Activated naive CD4-positive, alpha-beta T cell treated with anti-CD3 and anti-CD28 coated beads for 36 hours (primary cell): ENCODE measurements at places on chromosomes 3 and 15. TPM values are rescaled to one million over a fixed set of nuclear protein-coding genes. Genes with fewer than 3 reads are reported as not detected.

THAP10 gene
- total RNA-seq, result not detected

PCYT1A gene
- total RNA-seq, result 27.4 TPM

DNA sequence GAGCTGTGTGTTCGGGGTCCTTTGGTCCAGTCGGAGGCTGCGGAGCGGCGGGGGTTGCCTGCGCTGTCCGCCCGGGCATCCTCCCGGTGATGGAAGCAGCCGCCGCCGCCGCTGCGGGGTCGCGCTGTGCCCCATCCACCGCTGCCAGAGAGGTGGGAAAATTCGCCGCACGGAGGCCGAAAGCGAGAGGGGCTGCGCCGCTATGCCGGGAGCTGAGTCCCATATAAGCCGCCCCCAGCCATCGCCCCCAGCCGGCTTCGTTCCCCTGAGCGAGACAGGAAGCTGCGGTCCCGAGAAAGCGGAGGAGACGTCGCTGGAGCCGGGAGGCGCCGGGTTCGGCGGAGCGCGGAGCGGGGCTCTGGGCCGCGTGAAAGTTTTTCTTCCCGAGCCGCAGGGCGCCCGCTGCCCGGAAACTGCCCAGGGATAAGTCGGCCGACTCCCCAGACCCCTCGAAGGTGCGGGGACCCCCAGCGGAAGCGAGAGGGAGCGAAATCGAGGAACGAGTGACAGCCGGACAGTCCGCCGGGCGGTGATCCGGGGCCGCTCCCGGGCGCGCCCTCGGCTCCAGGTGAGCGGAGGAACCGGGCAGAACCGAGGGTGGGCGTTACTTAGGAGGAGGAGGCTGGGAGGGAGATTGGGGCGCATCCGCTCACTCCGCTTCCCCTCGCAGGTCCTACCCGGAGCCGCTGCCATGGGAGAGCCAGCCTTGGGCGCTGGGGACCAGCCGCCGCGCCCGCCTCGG is 574 bp downstream of the CHST2 start:
- peak; percentile 48 for DNase-seq

DNA sequence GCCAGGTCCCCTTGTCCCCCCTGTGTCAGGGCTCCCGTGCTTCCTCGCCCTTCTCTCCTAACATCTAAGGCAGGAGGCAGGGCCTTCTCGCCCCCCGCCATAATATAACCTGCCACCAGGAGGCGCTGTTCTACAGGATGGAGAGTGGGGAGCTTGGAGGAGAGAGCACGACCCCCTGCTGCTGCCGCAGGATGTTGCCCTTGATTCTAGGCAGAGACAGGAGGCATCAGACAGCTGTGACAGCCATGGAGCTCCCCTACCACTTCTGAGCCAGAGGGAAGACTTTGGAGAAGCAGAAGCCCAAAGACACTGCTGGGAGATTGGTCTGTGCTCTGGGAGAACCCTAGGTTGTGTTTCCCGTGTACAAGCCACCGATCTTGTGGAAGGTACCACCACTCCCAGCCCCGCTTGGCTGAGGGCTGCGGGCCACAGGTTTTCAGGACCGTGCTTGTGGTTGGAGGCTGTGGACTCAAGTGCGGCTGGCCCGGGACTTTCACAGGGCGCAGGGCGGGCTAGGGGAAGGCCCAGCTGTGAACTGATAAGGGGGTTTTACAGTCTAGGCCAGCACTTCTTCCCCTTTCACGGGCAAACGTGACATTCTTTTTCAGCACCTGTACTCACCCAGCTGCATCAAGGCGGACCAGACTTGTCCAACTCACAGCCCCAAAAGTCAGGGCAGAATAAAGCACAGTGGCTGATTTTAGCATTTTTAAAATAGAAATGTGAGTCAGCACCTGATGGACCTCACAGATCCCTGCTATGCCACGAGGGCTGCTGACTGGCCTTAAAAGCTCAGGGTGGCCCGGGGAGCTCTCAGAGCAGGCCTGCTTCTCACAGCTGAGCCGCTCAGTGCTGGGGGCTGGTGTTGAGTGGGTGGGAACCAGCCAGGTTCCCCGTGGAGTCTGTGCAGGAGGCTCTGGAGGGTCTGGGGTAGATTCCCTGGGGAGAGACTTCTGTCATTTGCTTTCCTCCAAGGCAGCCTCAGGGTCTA is 2.6 kb upstream of the TIGIT start:
- DNase-seq, result peak; percentile 93

GRCh38 chr15:86317384-86317740 is 237.7 kb downstream of the AGBL1 start:
- no peak for DNase-seq

TAGLN3 gene
- total RNA-seq, result 1.2 TPM

PTX3 gene
- not detected for total RNA-seq

DNA sequence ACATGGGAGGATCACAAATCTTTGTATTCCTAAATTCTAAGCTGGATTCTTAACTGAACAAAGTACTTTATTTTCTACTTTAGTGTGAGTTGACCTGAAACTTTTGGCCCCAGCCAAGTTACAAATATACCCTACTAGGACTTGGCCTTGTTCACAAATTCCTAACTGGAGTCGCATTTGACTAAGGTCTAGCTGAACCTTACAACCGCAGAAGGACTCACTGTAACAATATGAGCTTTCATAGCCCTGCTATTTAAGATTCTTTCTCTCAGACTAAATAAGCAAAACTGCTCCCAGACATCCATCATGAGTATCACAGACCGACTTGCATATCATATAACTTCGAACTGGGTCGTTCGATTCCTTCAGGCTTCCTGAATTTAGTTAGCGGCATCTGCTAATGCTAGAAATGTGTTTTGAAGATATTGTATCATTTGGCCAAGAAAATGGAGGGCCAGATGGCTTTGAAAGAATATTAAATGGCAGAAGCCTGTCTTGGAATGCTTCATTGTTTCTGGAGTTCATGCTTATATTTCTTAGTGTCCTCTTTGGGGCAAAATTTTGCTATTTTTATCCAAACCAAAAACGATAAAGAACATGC is 28.4 kb upstream of the ADAMTS9 start:
- no peak for DNase-seq

GRCh38 chr15:41727143-41727542 is 47.1 kb upstream of the MAPKBP1 start:
- DNase-seq, result no peak

DNA sequence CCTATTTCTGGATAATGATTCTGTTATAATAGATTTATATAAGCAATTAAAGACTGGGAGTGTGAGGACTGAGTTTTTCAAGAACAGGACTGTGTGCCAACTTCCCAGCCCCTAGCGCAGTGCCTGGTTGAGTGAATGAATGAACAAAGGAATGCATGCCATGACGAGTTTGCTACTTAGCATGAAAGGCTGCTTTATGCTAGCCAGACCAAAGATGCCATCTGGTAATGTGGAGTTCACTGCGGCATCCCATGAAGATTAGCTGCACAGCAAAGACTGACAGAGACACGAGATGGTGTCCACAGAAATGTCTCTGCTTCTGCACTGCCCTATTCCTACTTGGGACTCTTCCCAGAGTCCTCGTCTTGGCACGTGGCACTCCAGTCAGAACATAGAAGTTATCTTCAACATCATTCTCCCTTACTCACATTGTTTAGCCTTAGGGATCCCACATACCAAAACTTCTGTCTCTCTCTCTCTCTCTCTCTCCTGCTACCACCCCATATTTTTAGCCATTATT is 283.9 kb upstream of the CTNNB1 start:
- DNase-seq, result no peak

DNA sequence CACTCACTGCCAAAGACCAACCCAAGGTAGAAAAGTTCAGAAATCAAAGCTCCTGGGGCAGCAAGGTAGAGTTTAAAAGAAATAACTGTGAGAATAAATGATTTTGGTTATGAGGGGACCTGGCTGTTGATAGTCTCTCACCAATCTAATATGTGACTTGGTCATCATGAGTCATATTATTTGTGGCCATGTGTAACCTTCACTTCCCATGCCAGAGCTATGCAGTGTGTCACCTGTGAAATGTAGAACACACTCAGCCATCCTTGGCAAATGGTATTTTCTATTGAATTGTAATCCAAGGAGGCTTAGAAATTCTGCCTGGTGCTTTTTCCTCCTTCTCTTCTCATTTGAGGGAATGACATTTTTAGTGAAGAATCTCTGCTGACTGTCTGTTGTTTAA is 184.2 kb upstream of the STAC start:
- no peak for DNase-seq

GRCh38 chr3:16547561-16548357 is 34.3 kb upstream of the RFTN1 start:
- no peak for DNase-seq

RHOA gene
- 463 TPM for total RNA-seq

DNA sequence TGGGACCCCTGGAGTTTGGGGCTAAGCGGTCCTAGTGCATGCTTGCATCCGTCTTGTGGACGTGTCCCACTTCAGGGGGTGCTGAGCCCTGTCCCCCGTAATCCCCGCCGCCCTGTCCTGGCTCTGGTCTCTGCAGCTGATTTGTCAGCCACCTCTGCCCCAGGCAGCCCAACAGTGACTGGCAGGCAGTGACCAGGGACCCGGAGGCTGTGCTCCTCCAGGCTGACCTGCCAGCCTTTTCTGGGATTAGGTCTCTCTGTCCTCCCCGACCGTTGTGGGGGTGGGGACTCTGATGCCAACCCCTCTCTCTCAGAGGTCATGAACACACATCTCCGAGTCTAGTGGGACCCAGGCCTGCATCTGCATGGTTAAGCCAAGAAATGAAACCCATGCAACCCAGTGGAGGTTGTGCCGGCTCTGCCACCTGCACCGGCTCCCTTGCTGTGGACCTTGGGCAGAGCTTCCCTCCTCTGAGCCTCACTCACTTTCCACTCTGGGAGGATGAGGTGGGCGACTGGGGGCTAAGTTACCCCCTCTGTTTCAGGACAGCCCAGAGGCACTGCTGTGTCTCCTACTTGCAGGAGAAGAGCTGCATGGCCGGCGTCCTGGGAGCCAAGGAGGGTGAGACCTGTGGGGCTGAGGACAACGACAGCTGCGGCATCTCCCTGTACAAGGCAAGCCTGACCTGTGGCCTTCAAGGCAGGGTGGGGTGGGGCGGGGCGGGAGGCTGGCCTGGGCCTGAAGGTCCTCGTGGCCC is 60.2 kb downstream of the FBLN2 start:
- DNase-seq, result no peak

DNA sequence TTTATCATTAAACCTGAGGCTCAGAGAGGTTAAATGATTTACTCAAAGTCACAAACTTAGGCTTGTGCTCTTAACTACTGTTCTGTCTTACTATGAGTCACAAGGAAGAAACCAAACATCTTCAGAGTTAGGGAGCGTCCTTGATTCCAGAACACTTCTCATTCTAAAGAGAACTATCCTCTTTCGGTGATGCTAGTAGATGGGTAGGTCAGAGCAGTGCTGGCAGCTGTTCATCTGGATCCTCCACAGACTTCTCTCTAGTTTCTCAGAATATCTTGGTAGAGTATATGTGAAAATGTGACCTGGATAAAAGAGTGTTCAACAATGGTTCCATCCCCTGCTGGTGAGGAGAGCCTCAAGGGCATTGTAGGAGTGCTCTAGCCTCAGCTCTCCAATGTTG is 3.3 kb downstream of the ARL6IP5 start:
- DNase-seq, result no peak

DNA sequence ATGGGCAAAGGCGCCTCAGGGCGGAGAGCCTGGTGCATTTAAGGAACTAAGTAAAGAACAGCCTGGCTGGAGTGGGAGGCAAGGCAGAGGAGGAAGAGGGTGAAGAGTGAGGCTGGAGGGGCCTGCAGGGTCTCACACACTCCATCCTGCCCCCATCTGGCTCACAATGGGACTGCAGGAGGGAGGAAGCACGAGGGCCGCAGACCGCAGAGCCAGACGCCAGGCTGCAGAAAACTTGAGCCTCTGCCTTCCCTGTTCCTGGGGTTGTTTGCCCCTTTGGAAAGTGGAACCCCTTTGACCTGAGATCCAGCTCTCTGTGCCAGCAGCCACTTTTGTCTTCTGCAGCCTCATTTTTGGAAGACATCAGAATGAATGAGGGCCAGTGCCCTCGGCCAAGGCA is 138.0 kb downstream of the SRGAP3 start:
- no peak for DNase-seq

TRIM42 gene
- total RNA-seq, result not detected

BHLHE40 gene
- total RNA-seq, result 98.0 TPM

- DNase-seq, result no peak
Observed at GRCh38 chr3:69330891-69331400, 54.9 kb downstream of the FRMD4B start.

SLC28A1 gene
- not detected for total RNA-seq

GRCh38 chr15:75178171-75178937 is 23.3 kb upstream of the C15orf39 start:
- no peak for DNase-seq

RLBP1 gene
- total RNA-seq, result not detected

GRCh38 chr3:28949580-28949979 is 331.3 kb upstream of the RBMS3 start:
- DNase-seq, result no peak

GRCh38 chr3:119778176-119778575 is 3.7 kb upstream of the NR1I2 start:
- DNase-seq, result no peak

- DNase-seq, result no peak
Observed at GRCh38 chr15:56927816-56928215, 9.4 kb downstream of the TCF12 start.

DNA sequence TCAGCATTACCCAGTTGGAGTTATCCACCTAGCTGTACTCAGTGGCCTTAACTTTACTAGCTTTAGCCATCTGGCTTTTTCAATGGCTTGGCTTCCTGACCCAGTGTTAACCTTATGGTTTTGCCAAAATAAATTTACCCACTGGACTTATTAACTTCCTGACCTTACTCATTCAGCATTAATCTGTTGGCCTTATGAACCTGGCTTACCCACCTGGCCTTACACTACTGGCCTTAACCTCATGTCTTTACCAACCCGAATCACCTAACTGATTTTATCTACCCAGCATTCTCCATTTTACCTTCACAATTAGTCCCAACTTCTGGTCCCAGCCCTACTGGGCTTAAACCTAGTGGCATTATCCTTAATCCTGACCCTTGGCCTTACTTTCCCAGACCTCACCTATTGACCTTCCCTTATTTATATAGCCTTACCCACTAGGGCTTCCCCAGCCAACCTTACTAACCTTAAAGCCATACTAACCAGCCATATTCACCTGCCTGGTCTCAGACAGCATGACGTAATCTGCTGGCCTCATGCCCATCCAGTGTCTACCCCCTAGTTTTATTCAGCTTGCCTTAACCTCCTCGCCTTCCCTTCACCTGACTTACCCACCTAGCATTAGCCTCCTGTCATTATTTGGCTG is 100.0 kb downstream of the IL12A start:
- DNase-seq, result no peak

CRELD1 gene
- total RNA-seq, result 15.7 TPM
